ENCODE measurements at places on chromosomes 2 and 18.

DNA sequence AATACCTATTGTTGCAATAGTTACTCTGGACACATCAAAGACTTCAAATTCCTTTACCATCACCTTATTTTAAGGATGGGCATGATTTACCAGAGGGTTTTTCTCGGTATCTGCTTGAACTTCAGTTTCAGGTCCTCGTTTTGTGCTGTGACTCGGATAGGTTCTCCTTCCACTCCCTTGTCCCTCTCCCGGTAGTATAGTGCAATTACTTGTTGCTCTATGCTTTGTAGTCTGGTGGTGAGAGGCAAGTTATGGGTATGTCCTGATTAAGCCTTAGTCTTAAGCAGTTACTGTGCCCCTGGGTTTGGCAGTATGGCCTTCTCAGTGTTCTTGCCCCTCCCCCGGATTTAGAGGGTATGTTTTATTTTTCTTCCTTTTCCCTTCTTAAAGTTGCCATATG, 96.6 kb downstream of the RHBDD1 start:
- DNase-seq = no peak

DNA sequence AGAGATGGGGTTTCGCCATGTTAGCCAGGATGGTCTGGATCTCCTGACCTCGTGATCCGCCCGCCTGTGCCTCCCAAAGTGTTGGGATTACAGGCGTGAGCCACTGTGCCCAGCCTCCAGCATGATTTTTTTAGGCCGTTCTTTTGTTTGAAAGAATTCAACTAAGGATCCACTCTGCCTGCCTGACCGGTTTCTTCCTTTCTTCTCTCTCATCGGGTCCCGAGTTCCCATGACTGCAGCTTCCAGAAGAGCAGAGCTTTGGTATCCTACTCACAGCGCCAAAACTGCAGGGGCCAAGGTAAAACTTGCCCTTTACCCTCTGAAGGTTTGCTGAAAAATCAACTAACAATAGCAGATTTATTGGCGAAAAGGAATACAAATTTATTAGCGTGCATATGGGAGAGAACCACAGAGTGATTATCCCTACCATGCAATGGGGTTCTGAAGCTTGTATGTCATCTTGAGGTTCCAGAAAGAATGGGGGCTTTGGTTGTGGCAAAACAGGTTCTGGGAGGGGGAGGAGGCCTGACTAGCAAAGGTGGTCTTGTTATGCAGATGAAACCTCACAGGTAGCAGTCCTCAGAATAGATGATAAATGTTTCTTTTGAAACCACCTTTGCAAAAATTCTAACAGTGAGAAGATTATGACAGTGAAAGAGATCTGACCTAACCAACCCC, 87.0 kb upstream of the MSH6 start:
- no peak for DNase-seq

GRCh38 chr2:196598846-196599245, 40.7 kb upstream of the CCDC150 start:
- no peak for DNase-seq

GRCh38 chr2:129888896-129889295, 90.6 kb upstream of the RAB6C start:
- DNase-seq = peak; percentile 2

GRCh38 chr18:47545613-47546012, 294.2 kb upstream of the SKOR2 start:
- DNase-seq = no peak

DNA sequence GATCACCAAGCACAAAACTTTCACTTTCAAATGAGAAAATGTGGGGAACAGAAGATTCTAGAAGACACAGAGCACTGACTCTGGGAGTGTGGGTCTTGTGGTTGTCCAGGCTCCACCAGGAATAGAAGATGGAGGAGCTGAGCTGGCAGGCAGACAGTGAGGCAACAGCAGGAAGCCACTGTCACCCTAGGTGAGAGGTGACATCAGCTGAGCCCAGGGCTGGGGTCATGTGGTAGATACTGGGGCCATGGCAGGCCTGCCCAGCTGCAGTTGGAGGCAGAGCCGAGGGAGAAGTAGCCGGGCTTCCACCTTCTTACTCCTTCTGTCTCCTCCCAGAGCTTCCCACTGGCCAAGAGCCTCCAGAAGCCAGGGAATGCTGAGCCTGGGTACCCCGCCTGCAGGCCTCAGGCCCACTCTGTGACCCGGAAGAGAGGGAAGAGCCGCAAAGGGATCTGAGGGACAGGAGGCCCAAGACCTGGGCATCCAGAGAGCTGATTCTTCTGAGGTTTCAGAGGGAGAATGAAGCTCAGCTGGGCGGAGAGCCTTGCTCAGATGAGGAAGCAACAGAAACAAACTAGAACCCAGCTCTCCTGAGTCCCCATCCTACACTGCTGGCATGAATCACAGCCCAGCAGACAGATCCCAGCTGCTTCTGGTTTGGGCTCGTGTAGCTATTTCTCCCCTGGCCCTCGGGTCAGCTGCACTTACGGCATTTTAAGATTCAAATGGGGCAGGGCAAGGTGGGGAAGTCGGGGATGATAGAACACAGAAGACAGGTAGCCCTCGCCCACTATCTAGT, 39.8 kb upstream of the ASAP2 start:
- no peak for DNase-seq

DNA sequence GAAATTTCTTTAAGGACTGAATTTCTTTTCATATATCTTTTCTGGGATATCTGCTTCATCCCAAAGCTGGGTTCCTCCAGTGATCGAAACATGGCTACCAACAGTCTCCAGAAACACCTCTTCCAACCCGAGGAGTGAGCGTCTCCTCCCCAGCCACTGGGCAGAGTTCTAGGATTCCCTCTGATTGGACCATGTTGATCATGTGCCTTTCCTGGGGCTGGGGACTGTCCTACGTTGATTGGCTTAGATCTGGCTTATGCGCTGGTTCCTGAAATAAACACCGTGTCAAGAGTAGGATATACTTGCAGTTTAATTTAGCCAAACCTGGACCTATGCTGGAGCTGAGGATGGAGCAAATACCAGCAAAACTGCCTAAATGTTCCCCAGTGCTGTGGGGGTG, 55.5 kb upstream of the SLC16A14 start:
- DNase-seq = no peak

DNA sequence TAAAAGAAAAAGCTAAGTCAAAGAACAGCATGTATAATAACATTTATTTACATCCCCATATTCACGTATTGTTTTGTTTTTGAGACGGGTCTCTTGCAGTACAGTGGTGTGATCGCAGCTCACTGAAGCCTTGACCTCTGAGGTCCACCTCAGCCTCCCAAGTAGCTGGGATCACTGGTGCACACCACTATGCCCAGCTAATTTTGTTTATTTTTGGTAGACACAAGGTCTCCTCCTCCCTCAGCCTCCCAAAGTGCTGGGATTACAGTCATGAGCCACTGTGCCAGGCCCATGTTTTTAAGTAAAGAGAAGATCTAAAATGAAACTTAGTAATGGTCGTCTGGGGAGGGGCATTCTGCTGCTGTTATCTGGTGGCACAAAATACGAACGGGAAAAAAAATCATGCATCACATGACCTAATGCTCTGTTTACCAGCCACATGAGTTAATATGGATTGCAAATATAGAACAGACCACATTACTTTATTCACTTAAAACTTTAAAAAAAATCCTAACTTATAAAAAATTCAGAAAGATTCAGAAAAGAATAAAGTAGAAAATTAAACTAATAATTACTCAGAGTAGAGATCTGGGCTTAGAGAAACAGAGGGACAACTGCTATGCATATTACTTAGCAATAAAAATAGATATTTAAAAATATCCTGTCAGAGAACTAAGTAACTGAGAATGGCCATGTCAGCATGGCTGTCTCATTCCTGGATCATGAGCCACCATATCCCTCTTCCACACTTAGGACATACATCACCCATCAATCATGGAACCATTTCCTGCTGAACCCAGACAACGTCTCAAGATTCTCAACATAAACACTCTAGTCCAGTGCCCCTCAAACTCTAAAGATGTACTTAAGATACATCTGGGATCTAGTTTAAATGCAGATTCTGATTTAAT, 7.3 kb downstream of the MMADHC start:
- DNase-seq = peak; percentile 18

DNA sequence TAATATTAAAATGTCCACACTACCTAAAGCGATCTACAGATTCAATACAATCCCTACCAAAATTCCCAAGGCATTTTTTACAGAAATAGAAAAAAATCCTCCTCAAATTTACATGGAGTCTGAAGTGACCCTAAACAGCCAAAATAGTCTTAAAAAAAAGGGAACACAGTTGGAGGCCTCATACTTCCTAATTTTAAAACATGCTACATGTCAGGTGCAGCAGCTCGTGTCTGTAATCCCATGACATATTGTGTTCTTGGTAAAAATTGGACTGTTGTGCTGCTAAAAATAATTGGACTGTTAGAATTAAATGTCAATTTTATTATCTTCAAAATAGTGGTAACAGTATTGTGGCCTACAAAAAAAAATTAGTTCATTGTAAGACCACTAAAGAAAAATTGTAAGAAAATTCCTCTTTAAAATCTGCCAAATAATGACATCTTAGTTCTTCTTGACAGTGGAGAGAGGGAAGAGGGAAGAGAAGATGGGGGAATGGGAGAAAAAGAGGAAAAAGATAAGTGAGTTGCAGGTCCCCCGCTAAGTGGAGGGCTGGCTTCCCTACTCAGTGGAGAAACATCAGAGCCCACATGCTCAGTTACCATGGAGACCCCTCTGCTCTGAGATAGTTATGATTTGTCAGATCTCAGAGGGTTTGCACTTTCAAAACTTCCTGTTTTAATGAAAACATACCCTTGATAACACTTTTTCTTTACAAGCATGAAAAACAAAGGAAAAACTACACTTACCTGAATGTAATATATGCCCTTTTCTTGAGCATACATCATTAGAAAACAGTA, 46.5 kb downstream of the UNC50 start:
- no peak for DNase-seq

- no peak for DNase-seq
These were observed 618.0 kb upstream of the ZEB2 start for GRCh38 chr2:145137901-145138300.

DNA sequence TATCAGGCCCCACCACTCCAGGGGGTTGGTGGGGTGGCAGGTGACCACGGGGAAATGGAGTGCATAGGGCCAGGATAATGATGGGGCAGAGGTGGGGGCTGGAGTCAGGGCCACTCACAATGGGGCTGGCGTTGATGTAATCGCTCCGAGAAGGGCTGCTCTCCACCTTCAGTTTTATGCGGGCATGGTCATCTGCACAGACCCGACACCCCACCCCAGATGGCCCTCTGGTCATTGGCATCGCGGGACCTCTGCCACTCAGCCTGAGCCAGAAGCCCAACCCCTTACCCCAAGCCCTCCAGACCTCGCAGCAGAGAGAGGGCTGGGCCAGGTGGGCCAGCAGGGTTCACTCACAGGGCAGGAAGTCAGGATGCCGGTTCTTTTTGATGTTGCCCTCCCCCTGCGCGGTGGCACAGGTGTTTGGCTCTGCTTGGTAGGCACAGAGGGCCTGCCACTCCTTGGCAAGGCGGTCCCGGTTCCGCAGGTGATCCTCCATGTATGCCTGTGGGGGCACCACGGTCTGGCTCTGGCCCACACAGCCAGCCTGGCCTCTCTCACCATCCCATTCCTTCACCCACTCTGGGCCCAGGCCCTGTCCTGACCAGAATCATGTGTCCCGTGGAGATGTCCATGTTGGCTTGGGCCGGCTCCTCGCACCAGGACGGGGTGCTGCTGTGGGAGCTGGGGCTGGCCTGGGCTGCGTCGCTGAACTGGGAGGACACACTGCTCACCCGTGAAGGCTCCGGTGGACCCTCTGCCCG, 12.4 kb downstream of the PTPRN start:
- no peak for DNase-seq

DNA sequence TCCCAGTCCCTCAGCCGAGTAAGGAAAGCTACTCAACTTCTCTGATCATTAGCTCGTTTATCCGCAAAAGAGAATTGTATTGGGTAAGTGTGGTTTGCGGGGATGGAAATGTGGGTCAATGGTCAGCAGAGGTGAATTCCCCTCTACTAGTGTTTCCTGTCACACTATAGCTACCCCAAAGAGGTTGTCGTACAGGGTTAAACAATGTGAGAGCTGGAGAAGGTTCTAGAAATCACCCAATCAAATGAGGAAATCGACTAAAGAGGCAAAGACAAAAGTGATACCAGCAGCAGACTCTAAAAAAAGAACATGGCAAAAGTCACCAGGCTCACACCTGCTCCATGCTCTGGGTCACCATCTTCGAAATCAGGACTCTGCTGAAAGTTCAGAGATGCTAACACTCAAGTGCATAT, 144.7 kb upstream of the ITGA4 start:
- DNase-seq = no peak

GRCh38 chr2:238900511-238900910, 52.6 kb downstream of the TWIST2 start:
- DNase-seq = peak; percentile 45

- no peak for DNase-seq
These were observed 28.0 kb upstream of the FOSL2 start for GRCh38 chr2:28364610-28365009.

DNA sequence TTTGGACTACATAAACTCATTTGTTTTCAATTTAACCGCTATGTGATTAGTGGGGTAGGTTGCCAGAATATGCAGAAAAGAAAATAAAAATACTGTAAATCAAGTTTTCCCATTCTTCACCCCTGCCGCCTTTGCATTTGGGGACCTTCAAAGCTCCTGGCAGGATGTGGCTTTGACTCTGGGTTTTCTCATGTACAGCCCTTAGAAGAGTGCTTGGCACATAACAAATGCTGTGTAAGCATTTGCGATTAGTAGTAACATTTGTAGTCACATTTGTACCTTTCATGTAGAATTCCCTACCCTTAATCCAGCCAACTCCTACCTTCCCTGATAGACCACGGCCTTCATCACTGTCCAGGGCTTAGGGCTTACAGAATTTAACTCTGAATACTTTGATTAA, 262.6 kb downstream of the MREG start:
- no peak for DNase-seq

- peak; percentile 33 for DNase-seq
These were observed 63.6 kb downstream of the ZBTB7C start for GRCh38 chr18:48345596-48345995.

Measured in fibroblast of pulmonary artery (primary cell).